CD4-positive, alpha-beta T cell treated with Interleukin-1 beta for 1 hour (primary cell): ENCODE measurements at places on chromosomes 1 and 21.

DNA sequence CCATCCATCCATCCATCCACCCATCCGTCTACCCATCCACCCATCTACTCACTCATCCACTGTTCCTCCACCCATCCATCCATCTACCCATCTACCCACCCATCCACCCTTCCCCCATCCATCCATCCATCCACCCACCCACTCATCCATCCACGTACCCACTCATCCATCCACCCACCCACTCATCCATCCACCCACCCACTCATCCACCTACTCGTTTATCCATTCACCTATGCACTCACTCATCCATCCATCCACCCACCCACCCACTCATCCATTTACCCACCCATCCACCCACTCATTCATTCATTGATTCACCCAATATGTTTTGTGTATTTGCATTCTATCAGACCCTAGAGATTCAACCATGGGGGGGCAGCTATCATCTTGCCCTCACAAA, 27.2 kb downstream of the TNFRSF8 start:
- no peak for DNase-seq

GRCh38 chr1:221816899-221817298, 75.0 kb upstream of the DUSP10 start:
- no peak for DNase-seq

DNA sequence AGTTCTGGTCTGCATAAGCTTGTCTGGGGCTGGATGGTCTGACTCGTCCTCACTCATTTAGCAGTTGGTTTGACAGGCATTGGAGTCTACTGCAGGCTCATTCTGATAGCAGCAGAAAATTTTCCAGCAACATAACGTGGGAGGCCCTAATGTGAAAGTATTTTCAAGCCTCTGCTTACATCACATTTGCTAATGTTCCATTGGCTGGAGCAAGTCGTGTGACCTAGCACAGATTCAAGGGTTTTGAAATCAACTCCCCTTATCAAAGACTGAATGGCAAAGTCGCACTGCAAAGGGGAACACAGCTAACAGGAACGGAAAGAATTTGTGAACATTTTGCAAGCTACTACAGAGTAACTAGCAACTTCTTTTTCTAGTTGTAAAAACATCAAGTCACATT, 2.3 kb upstream of the USH2A start:
- no peak for DNase-seq

DNA sequence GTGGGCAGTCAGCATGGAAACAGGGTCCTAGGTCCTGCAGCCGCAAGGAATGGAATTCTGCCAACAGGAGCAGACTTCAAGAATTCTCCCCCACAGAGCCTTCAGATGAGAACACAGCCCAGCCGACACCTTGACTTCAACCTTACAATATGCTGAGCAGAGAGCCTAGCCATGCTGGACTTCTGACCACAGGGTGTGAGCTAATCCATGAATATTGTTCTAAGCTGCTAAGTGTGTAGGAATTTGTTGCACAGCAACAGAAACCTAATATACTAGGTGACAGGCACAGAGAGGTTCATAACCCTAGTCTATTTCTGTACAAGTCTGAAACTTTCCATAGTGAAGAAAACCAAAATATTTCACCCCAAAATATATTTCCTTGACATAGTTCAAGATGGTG, 32.9 kb upstream of the IFNGR2 start:
- no peak for DNase-seq

GRCh38 chr1:186102547-186103148, 272.4 kb downstream of the TPR start:
- DNase-seq: no peak

DNA sequence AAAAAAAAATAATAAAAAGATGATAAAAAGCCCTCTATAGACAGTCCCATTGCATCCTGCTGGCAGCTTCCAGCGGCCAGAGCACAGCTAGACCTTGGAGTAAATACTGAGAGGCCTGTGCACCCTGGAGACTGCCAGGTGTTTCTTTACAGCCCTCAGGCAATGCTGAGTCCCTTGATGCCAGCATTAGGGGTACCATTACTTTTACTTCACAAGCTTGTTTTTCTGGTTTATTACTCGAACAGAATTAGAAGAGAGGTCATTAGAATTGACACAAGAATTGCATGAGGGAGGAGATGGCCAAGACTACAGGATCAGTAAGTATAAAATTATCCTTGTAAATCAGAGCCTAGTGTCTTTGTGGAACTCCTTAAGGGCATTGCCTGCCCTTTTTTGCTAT, 43.6 kb downstream of the AKNAD1 start:
- DNase-seq: no peak

DNA sequence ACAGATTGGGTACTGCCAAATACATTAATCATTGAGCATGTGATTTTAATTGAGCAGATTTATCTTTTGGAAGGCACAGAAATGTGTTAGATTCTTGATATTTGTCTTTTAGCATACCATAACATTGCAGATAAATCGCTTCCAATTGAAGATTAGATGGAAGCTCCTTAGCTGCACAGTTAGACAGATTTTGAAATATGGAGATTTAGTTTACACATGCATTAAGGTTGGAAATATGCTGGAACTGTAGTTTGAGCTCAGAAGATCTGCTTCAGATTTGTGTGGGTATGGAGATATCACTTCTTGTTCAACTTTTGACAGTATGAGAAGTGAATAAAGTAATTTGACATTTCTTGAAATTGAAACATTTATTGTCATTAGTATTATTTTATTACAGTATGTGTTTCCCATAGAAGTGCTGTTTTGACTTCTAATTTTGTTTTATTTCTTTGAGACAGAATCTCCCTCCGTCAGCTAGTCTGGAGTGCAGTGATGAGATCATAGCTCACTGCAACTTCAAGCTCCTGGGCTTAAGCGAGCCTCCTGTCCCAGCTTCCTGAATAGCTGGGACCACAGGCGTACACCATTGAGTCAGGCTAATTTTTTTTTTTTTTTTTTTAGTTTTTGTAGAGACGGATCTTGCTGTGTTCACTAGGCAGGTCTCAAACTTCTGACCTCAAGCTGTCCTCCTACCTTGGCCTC, 29.1 kb downstream of the THRAP3 start:
- no peak for DNase-seq

GRCh38 chr1:151619489-151620093, 7.7 kb downstream of the SNX27 start:
- DNase-seq: no peak

GRCh38 chr1:66168948-66169671, 364.8 kb upstream of the SGIP1 start:
- DNase-seq: no peak

GRCh38 chr1:3742439-3743298, 9.6 kb upstream of the CCDC27 start:
- DNase-seq: no peak

DNA sequence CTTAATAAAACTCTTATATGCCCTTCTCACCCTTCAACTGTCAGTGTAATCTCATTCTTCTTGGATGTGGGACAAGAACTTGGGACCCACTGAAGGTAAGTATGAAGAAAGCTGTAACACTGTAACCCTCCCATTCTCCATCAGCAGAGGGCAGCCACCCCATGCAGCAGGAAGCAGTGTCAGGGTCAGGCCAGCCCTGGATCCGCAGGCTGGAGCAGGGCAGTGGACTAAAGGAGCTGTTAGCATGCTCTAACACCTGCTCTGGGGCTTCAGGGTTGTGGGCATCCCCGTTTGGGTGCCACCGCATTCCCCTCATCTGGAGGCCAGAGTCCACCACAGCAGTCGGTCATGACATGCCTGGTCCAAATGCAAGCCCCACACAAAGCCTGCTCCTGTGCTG, 156.5 kb downstream of the HIVEP3 start:
- no peak for DNase-seq

DNA sequence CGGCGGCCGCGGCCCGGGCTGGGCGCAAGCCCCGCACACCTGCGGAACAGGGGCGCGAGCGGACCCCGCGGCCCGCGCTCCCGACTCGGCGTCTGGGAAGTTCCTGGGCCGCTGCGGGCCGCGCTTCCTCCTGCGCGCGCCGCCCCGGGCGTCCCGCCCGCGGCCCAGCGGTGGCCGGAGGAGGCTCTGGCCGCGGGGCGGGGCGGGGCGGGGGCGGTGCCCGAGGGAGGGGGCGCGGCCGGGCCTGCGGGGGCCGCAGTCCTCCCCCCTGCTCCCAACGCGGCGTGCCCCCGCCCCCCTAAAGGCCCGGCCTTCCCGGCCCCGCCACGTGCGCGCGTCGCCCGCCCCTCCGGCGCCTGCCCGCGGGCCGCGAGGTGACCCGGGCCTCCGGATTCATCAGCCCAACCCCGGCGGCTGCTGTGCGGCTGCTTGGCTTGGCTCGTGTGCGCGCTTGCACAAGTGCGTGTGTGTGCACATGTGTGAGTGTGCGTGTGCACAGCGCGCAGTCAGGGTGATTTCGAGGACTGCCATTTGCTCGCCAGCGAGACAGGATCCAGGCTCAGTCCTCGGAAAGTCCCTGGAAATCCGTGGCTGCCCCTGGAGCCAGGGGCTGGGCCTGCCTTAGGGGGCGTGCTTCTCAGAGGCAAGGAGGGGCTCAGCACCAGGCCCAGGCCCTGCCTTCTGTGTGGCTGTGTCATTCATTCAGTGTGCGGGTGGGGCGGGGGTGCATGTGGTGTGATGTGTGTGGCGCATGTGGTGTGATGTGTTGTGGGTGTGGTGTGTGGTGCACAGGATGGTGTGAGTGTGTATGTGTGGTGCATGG, at the start of gene C2CD2:
C2CD2 (minus strand) TSS at position 188 of the 823 bp plus-strand sequence. CDS start 370 bp downstream, outside the sequence.
- DNase-seq: peak; percentile 22

- DNase-seq: no peak
These were observed 119.8 kb downstream of the OSBPL9 start for GRCh38 chr1:51736702-51737101.

GRCh38 chr1:23217421-23218115, at the start of gene HTR1D:
TSS of gene HTR1D (minus strand) at chr1:23217502. CDS start at chr1:23194219, 23,283 bp downstream.
- DNase-seq: no peak

DNA sequence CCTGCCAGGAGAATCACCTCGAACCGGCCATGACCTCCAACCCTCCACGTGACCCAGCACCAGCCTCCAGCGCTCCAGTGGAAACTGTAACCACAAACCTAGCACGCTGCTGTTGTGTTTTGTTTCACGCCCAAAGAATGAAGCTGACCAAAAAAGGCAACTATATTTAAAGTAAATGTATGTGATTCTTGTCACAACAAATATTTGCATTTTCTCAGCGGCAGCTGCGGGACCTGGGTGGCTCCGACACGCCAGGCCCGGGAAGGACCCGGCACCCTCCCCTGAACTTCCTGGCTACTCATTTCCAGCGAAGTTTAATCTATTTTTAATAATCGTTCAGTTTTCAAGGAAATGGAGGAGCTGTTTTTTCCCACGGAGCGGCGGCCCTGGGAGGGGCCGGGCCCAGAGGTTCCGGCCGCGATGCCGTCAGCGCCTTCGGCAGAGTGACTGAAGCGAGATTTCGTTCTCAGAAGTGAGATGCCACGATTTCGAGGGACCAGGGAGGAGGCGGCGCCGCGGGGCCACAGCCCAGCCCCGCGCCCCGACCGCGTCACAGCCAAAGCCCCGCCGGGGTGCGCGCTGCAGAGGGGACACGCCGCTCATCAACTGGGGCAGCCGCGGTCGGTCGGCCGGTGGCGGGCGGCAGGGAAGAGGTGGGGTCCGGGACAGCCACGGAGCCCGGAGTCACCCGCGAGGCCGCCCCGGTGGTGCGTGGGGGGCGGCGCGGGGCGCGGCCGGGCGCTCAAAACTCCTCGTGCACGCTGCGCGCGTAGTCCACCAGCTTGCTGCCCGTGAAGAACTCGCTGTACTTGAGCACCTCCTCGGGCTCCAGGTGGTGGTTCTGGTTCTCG, 3.0 kb upstream of the TNFRSF4 start:
- DNase-seq: no peak

GRCh38 chr21:25913479-25913878, 178.7 kb downstream of the GABPA start:
- no peak for DNase-seq

- no peak for DNase-seq
These were observed 565.2 kb downstream of the PTPRU start for GRCh38 chr1:29801561-29801973.

- DNase-seq: no peak
These were observed 3.9 kb upstream of the RGS1 start for GRCh38 chr1:192571668-192572067.

DNA sequence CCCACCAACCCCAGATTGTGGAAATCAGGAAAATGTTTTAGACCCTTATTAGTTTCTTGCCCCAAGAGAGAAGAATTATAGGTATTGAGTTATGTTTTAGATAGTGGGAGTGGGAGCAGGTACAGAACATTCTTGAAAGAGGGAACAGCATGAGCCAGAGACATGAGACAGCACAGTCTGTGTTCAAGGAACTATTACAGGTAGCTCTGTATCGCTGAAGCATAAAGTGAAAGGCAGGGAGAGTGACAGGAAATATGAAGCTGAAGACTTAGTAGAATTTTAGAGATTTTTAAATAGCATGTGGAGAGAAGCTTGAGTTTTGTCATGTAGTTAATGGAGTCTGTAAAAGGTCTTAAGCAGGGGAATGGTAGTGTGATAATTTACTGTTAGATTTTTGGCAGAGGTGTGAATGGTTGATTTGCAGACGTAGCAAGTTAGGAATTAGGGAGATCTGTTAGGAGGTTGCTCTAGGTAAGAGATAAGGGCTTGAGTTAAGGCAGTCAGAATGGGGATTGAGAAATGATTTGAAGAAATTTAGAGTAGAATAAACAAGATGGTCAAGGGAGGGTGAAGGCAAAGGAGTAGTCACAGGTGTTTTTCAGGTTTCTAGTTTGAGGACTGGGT, 11.6 kb downstream of the SUCO start:
- no peak for DNase-seq

DNA sequence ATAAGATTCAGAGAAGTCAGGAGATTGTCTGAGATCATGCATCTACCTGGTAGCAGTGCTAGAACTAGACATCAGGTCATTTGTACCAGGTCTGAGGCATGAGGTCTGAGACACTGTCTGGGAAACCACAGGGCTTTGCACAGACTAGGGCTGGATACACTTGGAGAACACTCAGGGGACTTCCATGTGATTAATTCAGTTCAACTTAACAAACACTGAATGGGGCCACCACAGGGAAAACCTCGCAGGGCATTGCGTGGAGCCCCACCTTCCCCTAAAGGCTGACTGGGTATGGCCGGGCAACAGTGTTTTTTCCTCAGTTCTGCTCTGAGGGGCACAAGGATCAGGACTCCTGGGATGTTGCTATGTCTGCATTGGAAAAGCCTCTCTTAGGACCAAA, 86.5 kb upstream of the WARS2 start:
- no peak for DNase-seq

DNA sequence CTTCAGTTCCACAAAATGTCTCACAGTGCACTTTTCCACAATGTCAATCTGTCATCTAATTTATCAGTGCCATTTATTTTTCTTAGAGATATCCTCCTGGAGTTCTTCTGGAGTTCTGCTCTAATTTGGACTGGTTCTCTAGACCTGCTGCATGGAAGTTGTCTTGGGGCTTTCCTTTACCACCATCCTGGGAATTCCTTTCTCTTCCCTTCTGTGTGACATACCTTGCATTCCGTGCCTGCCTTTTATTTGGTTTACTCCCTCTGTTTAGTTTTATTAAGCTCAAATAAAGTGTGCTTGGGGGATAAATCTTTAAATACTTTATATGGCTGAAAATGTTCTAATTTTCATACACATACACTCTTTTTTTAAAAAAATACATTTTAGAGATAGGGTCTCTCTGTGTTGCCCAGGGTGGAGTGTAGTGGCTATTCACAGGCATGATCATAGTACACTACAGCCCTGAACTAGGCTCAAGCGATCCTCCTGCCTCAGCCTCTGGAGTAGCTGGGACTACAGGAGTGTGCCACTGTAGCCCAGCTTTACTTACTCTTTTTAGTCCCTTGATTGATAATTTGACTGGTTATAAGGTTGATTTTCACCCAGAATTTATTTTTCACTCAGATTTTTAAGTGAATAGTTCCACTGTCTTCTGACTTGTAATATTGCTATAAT, 14.4 kb downstream of the MTF2 start:
- no peak for DNase-seq
